SIG-M5 (cell line): ENCODE measurements at places on chromosomes 5 and 9.

- no peak for DNase-seq
Observed at GRCh38 chr9:87701931-87702421, 23.9 kb upstream of the CTSL start.

DNA sequence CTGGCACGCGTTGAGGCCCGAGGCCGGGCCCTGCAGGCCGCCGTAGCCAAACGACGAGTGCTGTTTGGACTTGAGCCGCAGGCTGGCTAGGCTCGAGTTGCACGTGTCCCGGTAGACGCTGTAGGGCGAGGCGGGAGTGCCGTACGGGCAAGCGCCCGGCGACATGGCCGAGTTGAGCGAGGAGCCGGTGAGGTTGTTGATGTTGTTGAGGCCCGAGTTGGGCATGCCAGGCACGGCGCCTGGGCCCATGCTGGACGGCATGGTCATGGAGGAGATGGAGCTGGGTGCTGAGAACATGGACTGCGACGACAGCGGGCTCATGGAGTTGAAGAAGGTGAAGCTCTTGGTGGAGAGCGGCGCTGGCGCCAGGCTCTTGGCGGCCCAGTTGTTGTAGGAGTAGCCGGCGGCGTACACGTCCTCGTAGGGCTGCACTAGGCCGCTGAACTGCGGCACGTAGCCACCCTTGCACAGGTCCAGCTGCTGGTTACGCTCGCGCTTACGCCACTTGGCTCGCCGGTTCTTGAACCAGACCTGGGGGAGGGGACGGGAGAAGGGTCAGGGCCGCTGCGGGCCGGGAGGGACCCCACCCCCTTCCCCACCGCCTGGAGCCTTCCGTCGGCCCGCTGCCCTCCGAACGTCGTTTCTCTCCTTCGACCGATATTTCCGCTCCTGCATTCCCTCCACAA is 5.1 kb downstream of the PITX1 start:
- no peak for DNase-seq

DNA sequence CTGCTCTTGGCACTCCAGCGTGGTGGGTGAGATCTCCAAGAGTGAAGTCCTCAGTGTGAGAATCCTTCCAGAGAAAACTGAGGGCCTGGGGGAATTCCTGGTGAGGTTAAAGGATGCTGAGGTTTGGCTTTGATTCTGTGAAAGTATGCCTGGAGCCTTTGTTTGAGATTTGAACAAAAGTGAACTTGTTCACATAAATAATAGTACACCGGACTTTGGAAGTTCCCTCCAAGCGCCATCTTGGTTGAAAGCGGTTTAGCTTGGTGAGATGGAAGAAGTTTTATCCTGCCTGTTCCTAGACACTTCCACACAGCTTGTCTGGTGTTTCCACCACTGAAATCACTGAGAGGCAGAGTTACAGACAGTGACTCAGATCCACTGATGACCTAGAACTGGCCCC is 286.4 kb downstream of the NTRK2 start:
- no peak for DNase-seq

- DNase-seq, result no peak
Observed at GRCh38 chr5:43191740-43192557, at the start of gene NIM1K. Gene NIM1K (plus strand): TSS chr5:43192225. CDS start chr5:43245776, 53,551 bp downstream.

DNA sequence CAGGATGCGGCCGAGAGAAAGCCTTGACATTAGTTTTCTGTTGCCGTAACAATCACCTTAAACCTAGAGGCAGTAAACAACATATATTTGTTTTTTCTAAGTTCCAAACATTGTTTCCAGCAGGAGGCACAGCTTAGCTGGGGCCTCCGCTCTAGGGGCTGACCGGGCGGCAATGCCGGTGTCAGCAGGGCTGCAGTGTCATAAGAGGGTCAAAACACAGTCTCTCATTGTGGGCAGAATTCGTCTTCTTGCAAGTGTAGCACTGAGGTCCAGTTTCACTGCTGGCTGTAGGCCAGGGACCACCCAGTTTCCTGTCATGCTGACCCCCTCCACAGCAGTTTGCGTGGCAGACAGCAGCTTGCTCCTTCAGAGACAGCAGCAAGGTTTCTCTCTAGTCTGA is 186.2 kb downstream of the PJA2 start:
- no peak for DNase-seq

DNA sequence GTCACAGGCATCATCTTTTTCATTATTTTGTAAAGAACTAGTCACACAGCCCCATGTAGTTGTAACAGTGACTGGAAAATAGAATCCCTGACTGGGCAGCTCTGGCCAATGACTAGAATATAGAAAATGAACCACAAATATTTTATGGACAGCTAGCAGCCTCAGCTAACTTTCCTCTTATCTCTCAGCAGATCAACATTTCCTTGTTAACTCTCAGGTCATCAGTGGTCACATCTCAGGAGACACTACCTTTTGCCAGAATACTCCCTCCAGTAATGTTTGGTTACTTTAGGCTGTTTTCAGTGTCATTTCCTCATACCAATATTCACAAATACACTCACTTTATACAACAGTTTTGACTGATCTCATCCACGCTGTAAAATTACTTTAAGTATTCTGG is 43.9 kb downstream of the FAM169A start:
- DNase-seq, result no peak

- no peak for DNase-seq
Observed at GRCh38 chr9:72013292-72013760, 47.1 kb downstream of the C9orf57 start.

DNA sequence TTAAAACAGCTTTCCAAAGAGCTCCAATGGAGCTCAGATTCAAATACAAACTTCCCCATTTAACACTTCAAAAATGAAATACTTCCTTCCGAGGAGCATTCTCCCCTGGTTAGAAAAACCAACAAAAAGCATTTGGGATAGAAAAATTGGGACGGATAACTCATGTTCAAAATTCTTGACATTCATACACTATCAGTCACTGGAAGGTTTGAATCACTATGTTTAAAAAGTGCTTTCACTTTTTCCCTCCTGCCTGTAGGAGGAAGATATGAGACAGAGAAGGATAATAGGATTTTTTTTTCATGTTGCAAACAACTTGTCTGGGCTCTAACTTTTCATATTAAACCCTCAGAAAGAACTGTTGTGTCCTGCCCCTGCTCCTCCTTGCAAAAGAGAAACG is 412.0 kb downstream of the ACTL7B start:
- no peak for DNase-seq

- DNase-seq, result no peak
Observed at GRCh38 chr9:101176384-101176783, 147.9 kb downstream of the PLPPR1 start.

DNA sequence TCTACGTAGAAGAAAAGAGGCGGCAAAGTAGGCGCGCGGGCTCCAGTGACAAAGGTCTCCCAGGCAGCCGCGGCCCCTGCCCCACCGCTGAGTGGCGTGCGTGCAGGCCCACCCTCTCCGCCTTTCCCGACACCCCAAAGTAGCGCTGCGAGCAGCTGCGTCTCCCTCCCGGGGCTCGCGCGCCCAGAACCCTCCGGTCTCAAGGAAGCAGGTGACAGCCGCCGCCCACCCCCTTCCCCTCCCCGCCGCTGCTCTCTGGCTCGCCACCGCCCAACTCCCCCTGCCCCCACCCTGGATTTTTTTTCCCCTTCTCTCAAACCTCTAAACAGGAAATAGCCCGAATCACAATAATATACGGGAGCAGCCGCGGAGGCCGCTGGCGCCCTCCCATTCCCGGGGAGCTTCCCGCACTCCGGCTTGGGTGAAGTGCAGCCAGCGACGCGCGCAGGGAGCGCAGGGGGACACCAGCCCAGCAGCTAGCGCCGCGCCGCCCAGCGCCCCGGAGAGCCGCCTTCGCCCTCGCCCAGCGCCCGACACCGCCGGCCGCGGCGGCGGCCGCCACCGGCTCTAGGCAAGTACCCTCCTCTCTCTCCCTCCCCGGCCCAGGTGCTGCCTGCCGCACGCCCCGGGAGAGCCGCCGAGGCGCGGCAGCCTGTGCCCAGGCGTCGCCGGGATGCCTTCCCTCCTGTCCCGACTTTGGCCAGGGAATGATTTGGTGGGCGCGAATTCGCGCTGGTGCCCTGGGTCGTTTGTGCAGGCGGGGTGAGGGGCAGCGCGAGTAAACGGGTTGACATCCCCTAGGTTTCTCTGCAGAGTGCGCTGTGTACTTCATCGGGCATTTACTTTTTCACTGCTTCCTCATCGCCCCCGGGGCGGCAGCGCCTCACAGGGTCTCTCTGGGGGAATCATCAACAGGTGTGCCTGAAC is 52.7 kb upstream of the TJP2 start:
- no peak for DNase-seq

DNA sequence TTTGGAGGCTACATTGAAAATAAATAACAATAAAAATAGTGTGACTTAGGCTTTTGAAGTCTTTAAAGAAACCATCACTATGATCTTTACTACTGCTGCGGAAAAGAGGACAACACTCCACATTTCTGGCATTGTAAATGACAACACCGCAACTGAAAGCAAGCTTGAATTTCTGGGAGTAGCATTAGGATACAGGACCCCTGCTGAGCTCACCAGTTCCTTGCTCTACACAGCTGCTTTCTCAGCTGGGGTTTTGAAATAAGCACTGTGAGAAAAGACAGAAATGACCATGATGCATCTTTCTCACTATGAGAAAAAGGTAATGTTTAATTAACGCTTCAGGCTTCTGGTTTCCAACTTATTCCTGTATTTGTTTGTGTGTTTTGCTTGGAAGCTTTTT is 168.0 kb downstream of the TAF11L14 start:
- DNase-seq, result no peak

- no peak for DNase-seq
Observed at GRCh38 chr9:5112109-5112592, 73.3 kb downstream of the INSL6 start.

DNA sequence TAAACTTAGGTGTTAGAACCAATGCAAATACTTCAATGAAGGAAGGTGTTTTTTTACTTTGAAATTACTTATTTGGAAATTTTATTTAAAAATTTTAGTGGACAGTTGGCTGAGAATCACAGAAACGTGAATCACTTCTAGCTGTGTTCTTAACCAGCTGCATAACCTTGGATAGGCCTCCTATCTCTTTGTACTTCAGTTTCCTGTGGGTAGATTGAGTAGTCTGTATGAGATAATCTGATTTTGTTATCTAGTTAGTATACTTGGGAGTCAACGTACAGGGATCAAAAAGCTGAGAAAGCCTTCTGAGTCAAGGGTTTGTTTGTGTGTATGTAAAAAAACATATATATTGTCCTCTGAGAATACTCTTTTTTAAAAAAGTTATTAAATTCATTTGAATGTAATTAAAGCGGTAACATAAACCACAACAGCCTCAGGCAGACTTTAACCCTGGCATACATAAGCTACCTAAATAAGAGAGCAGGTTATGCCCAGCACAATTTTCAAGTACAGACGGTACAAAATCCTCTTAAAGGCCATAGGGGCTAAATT is 38.1 kb upstream of the ZCCHC7 start:
- no peak for DNase-seq

- DNase-seq, result no peak
Observed at GRCh38 chr5:65760504-65761275, 38.7 kb downstream of the NLN start.

DNA sequence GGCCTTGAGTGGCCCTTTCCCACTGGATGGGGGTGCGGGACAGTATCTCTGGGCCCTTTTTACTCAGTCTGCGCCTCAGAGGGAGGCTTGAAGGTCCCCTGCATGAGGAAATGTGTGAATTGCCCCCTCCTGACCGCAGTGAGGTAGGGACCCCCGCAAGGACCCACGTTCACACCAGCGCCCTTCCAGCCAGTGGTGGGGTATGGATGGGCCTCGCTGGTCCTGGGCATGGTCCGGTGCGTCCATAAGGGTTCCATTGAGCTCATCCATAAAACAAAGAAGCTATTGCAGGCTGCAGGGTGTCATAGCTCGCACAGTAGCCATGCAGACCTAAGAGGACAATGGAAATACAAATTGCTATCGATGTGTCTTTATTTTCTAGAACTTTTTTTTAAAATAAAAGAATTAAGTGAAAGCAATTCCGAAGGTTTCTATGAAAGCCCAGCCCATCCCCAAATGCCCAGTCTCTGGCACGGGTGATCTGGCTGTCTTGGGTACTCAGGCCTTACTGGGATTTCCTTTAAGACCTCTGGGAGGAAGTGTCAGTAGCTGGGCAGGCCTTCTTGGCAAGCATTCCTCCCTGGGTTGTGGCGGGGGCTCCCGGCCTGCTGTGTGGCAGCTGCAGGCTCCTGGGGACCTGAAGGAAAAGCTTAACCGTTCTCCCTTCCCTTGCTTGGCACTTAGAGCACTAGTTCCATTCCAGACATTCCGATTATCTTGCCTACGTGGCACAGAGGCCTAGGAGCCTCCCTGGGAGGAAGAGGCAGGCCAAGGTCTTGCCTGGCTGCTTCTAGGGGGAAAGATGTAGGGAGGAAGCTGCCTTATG is 1.5 kb upstream of the SEMA5A start:
- no peak for DNase-seq

DNA sequence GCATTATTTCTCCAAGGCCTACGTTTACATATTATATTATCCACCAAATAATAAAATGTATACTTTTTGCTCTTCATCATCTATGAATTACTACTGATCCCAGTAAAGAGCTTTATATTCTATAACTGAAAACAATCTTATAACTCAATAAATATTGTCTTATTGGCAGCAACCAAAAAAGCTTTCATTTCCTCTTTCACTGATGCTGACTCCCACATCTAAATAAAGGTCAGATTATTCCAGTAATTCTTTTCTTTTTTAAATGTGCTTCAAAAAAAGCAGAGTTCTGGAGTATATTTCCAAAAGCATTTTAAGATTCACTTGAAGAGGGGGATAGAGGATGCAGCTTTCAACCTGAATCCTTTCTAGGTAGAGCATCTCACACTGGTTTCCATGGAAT is 75.3 kb upstream of the NR4A3 start:
- DNase-seq, result no peak

- DNase-seq, result no peak
Observed at GRCh38 chr5:104370523-104370922, 807.9 kb upstream of the NUDT12 start.
